Small intestine (tissue), 16 donors: ENCODE measurements at places on chromosomes 1 and 21.

GRCh38 chr1:170910273-170910672 lies 25.1 kb upstream of the MROH9 start:
- no peak for DNase-seq

DNA sequence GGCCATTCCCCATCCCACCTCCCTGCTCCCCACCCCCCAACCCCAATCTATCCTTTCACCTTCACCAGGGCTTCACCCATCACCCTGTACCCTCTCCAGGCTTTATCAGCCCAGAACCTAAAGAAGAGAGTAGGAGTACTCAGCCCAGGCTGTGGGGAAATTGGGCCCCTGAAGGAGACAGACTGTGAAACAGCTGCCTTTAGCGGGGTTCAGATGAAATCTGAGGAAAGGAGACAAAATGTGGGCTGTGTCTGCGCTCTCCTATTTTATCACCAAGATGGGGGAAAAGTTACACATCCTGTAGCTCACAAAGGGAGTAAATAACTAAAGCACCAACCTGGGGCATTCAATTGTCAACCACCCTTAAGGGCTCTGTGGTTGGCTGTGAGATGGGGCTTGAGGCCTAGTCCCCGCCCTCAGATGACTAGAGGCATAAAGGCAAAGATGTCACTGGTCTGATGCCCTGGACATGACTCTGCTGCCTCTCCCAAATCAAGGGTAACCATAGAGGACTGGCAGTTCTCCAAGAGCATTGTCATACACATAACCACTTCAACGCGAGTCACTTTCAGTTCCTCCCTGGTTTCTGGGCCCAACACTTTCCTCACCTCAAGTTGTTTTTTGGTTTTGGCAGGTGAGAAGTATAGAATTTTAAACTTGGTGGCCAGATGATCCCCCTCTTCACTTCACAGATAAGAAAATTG lies 30.0 kb downstream of the SLC27A3 start:
- DNase-seq = peak; percentile 73

GRCh38 chr1:58460469-58460868 lies 86.1 kb downstream of the OMA1 start:
- DNase-seq = no peak

DNA sequence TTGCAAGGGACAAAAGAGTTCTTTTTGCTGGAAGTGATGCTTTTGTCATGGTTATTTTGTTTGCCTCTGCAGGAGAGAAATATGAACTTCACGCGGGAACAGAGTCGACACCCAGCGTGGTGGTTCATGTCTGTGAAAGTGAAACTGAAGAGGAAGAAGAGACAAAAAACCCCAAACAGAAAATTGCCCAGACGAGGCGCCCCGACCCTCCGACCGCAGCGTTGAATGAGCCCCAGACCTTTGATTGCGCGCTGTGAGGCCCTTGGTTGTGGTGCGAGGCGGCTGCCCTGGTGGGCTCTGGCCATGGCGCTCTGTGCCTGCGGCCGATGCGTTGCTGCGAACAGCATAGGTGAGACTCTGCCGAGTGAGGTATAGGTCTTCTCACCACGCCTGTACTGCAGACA lies 20.9 kb upstream of the NCMAP start:
- DNase-seq = no peak

- DNase-seq = no peak
Observed at GRCh38 chr1:210384625-210385024, 55.9 kb downstream of the HHAT start.

- DNase-seq = no peak
Observed at GRCh38 chr1:8643542-8644536, 173.6 kb downstream of the RERE start.

- no peak for DNase-seq
Observed at GRCh38 chr1:228417483-228418203, 982 bp upstream of the TRIM17 start.

GRCh38 chr21:26900980-26901379 lies 55.8 kb upstream of the ADAMTS1 start:
- no peak for DNase-seq

DNA sequence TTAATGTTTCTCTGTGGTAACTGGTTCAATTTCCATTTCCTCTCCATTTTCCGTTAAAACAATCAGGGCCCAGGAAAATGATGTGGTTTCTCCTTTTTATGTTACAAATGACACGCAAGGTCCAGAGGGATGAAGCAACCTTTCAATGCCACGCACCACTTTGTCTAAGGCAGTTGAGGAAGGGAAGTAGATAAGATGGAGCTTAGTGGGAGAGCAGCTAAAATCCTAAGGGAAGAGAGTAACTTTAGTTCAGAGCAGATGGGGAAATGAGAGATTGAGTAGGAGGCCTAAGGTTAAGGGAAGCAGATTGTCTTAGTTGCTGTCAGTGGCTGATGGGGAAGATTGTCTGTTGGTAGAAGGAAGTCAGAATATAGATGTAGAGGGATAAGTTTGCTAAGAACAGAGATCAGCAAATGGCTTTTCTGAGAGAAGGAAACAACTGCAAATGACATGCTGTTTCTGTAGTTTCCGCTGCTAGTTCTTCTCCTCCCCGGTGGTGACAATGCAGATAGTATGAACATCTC lies 660 bp downstream of the CD1C start:
- DNase-seq = no peak

DNA sequence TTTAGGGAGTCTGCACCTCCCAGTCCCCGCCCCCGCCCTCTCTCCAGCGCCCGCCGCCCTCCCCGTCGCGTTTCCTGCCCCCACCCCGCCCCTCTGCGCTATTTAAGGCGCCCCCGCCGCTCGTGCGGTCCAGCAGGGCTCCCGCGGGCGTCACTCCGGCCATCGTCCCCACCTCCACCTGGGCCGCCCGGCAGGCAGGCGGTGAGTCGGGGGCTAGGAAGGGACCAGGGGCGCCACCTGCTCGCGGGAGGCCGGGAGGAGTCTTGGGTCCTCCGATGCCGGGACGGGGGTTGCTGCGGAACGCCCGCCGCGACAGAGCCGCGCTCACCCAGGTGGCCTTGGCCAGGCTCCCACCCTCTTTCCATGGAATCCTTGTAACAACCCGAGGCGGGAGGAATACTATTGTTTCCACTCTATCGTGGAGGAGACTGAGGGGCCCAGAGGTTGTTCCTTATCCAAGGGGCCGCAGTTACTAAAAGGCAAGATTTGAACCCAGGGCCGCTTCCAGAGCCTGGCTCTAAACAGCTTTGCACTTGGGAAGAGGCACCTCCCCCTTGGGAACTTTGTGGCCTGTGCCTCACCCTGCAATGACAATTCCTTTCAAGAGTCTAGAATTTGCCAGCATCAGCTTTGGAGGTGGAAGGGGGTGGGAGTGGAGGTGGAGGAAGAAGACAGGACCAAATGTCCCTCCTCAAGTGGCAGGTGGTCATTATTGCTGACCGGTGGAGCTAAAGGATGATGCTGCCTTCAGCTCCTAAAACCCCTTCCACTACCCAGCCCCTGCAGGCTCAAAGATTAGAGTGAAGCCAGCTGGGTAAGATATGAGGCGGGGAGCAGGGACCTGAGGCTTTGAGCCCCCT lies at the start of gene GJA4:
GJA4 (plus strand) TSS at position 132 of the 860 bp plus-strand sequence. CDS start 1,215 bp downstream, outside the sequence.
- no peak for DNase-seq

- no peak for DNase-seq
Observed at GRCh38 chr1:27789540-27790041, 16.6 kb downstream of the STX12 start.

DNA sequence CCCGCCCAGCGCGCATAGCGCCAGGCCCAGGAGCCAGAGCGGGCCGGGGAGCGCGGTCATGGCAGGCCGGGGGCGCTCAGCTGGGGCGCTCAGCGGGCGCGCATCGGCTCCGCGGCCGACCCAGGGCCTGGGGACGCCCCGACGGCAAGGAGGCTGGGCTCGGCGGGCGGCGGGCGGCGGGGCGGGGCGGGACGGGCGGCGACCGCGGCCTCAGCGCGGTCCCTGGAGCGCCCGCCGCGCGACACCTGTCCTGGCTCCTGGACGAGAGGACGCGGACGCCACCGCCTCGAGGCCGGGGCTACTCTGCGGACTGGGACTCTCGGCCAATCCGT lies 273 bp downstream of the BMP8B start:
- no peak for DNase-seq

DNA sequence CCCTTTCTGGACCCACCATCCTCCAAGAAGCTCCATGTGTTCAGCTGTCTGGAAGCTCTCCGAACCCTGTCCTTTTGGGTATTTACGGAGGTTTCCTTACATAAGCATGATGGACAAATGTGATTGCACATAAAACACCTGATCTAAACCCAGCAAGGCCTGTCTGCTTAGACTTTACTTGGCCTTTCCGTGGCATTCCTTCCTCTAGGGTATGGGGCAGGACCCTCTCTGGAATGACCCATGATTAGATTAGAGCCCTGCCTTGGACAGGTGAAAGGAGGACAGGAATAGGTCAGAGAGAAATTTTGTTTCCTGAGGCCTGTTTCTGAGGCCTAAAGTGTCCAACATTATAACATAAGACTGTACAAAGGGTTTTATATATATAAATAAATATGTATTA lies 16.9 kb downstream of the PTPRU start:
- no peak for DNase-seq

- no peak for DNase-seq
Observed at GRCh38 chr1:54977533-54978297, 2.7 kb upstream of the TMEM61 start.

- no peak for DNase-seq
Observed at GRCh38 chr1:201533836-201534235, 5.1 kb upstream of the NAV1 start.

- DNase-seq = no peak
Observed at GRCh38 chr1:228206582-228207351, 1.1 kb upstream of the OBSCN start.
